ENCODE measurements at places on chromosomes 1 and 21. TPM values are rescaled to one million over a fixed set of nuclear protein-coding genes. Genes with fewer than 3 reads are reported as not detected.
A peak's percentile ranks its signal among the peaks of the same experiment; 100 is the strongest.

The SLC1A7 gene
- polyA plus RNA-seq = 0.76 TPM

The LCE1E gene
- polyA plus RNA-seq = not detected

The MIXL1 gene
- polyA plus RNA-seq = not detected

The THEM5 gene
- not detected for polyA plus RNA-seq

The MARK1 gene
- 0.18 TPM for polyA plus RNA-seq

The CAP1 gene
- polyA plus RNA-seq = 593 TPM

The EDARADD gene
- 1.3 TPM for polyA plus RNA-seq

The IQGAP3 gene
- polyA plus RNA-seq = 5.5 TPM

The KRTAP10-5 gene
- not detected for polyA plus RNA-seq

The JAM2 gene
- 1.9 TPM for polyA plus RNA-seq

The APOBEC4 gene
- not detected for polyA plus RNA-seq

The TNFRSF18 gene
- 0.18 TPM for polyA plus RNA-seq

The RAP1GAP gene
- polyA plus RNA-seq = 0.67 TPM

The ALG14 gene
- polyA plus RNA-seq = 13.5 TPM

- DNase-seq = no peak
Observed at GRCh38 chr1:175678471-175678870, 64.9 kb downstream of the TNR start.

GRCh38 chr1:21909787-21910503 is 27.2 kb downstream of the HSPG2 start:
- peak; percentile 81 for DNase-seq

GRCh38 chr1:44270686-44271628 is 57.7 kb downstream of the DMAP1 start:
- peak; percentile 49 for DNase-seq

GRCh38 chr1:157971769-157972168 is 21.7 kb upstream of the KIRREL1 start:
- no peak for DNase-seq

- no peak for DNase-seq
Observed at GRCh38 chr21:37402251-37402867, 35.8 kb downstream of the DYRK1A start.

DNA sequence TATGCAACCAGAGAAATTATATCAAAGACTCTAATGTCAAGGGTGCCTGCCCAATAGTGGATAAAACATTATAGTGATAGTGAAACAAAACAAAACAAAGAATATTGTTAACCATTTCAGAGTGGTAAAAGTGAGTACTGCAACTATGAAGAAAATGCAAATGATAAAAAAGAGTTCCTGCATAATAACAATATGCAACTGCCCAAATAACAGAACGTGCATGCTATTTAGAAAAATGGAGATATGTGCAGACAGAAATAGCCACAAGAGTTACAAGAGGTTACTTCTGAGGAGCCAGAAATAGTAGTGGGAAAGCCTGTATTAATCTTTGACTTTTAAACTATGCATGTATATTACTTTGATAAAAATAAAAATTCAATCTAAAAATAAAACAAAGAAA is 302.5 kb downstream of the NEGR1 start:
- DNase-seq = no peak

- DNase-seq = no peak
Observed at GRCh38 chr21:44761747-44762208, 39.8 kb downstream of the UBE2G2 start.

DNA sequence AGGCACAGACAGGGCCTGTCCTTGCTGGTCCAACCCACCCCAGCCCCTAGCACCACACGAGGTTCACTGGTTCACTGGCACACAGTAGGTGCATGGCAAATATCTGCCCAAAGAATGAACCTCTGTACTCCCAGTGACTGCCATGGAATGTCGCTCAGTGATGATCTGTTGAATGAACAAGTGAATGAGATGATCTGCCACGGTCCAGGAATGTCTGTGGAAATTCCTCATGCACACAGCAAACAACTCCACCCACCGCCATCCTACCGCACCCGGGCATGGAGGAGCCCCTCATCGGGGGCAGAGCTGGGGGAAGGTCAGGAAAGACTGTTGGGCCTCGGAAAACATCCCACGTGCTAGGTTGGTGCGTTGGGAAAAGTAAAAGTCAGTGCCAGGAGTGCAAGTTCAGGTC is 1.7 kb downstream of the HSPG2 start:
- DNase-seq = peak; percentile 79

GRCh38 chr1:217981430-217981829 is 303.7 kb upstream of the RRP15 start:
- DNase-seq = no peak

- DNase-seq = peak; percentile 37
Observed at GRCh38 chr21:36718951-36719501, 20.1 kb downstream of the SIM2 start.

DNA sequence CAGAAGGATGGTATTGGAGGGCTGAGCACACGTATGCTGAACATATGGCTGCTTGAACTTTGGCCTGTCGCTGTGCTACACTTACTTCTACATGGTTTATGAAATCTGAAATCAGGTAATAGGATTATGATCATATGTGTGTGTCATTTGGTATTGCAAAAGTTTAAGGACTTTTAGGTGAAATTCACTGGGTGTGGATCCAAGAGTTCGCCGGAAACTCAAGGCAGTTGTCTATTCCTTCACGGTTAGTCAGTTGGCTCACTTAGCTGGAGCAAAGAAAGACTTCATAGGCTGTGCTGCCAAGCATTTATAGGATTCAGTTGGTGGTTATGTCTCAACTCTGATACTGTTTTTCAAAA is 927 bp downstream of the UAP1 start:
- peak; percentile 89 for DNase-seq

DNA sequence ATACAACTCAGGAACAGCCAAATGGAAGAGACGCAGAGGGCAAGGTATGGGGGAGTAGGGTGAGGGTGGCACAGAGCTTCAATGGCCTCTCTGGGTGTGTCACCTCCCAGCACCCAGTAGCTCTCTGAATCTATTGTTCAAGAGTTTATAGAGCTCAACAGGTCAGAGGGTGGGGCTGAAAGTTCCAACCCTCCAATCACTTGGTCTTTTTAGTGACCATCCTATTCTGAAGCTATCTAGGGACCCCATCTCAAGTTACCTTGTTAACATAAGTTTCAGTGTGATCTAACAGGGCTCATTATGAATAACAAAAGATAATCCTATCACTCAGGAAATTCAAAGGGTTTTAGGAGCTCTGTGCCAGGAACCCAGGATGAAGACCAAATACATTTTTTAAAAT is 31.2 kb upstream of the ZNF697 start:
- DNase-seq = no peak

DNA sequence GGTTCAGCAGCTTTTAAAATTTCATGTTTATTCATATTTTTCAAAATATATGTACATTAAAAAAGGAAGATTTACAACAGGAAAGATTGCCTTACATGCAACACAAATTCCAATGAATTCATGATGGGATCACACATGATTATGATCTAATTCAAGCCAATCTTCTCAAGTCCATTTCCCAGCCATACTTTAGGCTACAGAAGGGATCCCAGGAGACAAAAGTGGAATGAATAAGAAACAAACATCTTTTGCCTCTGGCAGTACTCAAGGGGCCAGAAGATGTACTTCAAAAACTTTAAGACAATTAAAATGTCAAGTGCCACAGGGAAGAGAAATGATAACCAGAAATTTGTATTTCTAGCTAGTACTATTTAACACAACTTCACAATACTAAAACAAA is 10.2 kb upstream of the SH2D5 start:
- DNase-seq = peak; percentile 33

DNA sequence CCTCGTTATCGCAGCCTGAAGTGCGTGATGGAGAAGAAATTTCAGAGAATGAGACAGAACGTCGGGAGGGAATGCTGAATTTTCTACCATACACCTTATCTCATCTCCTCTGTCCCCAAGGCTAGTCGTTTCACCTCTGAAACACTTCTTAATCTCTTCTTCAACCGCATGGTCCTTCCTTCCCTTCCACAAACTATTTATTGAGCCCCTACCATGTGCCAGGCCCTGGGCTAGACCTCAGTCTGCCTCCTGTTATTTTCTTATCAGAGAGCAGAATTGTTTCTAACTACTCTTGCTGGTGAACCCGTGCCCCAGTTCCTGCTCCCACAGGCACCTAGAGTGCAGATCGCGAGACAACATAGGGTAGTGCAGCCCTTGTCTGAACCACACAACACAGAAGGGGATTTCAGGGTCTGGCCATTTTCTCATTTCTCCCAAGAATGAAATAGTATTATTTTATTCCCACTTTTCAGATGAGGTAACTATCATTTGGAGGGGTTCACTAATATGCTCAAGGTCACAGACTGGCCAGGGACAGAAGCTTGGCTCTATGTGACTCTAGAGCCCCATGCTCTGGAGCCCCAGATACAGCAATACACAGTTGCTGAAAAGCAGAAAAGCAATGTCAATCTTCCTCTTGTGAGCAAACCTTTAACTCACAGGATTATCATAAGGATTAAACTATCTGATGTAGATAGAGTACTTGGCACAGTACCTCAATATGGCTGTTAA is 598 bp upstream of the ADIPOR1 start:
- no peak for DNase-seq

- no peak for DNase-seq
Observed at GRCh38 chr21:45051580-45052434, 22.6 kb upstream of the ADARB1 start.

GRCh38 chr1:63867429-63868176 is 93.8 kb downstream of the ROR1 start:
- no peak for DNase-seq

GRCh38 chr21:40070871-40071270 is 203.6 kb downstream of the PCP4 start:
- DNase-seq = no peak

- no peak for DNase-seq
Observed at GRCh38 chr1:37157634-37158033, 123.3 kb upstream of the GRIK3 start.

- DNase-seq = peak; percentile 47
Observed at GRCh38 chr1:79040424-79041082, 34.0 kb upstream of the ADGRL4 start.

GRCh38 chr1:226425431-226426031 is 17.6 kb upstream of the PARP1 start:
- DNase-seq = no peak

DNA sequence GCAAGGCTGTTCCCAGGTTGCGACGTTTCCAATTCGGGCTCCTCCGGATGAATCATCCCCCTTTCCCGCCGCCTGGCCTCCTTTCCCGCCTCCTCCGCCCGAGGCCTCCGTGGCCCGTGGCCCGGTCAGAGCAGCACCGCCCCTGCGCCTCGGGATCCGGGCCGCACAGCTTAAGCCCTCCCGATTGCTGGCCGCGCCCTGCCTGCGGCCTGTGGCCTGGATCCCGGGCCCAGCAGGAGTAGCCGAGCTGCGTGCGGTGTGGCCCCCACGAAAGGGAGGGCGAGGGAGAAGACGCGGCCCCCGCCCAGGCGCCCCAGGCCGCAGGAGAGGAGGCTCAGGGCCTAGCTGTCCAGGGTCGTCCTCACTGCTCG is 1.0 kb downstream of the TMEM200B start:
- peak; percentile 96 for DNase-seq

GRCh38 chr1:173560285-173560880 is 42.5 kb downstream of the SLC9C2 start:
- no peak for DNase-seq

DNA sequence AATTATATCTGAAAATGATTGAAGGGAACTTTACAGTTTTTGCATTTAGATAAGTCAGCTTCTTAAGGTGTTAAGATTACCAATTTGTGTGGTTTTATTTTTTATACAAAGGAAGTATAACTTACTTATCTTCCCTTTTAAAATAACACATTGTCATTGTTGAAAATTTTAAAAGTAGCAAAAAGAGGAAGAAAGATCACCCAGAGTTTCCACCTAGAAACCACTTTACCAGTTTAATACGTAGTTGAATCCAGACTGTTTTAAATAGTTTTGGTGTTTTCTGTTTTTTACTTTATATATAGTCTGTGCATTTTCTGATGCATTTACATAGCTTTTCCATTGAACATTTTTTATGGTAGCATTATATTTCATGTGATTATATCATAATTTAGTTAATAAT is 6.1 kb downstream of the CCDC18 start:
- no peak for DNase-seq

DNA sequence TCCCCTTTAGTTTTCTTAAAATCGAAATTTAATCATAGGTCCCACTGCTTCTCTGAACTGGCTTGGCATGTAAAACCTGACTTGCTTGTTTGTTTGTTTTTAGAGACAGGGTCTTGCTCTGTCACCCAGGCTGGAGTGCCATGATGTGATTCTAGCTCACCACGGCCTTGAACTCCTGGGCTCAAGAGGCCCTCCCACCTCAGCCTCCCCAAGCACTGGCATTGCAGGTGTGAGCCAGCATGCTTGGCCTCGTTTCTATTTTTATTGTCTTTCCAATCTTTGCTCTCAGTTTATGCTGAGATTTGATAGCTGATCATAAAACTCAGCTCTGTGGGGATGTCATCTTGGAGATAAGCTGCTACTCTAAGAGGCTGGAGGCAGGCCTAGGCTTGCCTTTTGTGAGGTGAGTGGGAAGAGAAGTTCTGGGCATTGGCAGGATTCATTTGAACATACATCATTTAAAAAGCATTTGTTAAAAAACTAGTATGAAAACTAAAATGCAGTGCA is 51.5 kb upstream of the GCLM start:
- peak; percentile 24 for DNase-seq

GRCh38 chr1:99761774-99762173 is 4.7 kb downstream of the FRRS1 start:
- no peak for DNase-seq

DNA sequence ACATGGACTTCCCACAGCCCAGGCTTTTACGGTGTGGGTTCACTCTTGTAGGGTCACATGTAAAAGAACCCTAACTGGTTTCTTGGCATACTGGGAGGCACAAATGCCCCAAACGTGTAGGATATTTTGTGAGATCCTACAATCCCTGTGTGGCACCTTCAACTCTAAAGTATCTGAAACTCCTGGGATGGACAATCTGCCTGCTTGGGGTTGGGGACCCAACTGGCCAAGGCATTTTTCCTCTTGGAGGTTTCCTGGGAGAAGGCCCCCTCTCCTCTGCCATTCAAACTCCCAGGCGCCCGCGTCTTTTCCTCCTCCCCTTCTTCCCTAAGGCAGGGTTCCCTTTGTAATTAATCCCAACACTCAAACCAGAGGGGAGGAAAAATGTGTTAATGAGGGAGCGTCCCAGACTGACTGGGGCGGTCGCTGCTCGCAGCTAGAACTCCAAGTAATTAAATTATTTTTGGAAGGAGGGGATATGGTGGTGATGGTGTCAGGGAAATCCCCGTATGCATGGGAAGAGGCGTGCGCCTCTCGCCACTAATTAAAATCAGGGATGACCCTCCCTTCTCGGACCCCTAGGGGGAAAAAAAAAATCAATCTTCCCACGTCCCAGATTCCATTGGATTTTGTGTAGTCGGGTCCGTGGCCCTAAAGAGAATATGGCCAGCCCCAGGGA is 681 bp upstream of the VANGL2 start:
- DNase-seq = no peak

DNA sequence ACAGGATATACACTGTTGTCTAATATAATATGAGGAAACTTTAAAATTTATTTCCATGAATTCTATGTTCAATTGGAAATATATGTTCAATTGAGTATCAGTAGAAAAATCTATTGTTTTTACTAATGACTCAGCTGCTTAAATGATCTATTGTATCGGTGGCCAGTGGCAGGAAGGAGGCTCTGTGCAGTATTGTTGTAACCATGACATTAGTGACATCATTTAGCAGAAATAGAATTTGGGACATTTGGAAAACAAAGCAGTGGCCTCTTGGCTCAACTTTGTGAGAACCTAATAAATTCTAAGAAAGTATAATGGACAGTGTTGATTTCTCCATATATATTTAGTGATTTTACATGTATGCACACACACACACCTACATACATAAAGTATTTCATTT is 257.4 kb downstream of the PDE4B start:
- DNase-seq = no peak

All from GM23248 (cell line).